ENCODE measurements at places on chromosomes 2 and 18. TPM values are rescaled to one million over a fixed set of nuclear protein-coding genes. Genes with fewer than 3 reads are reported as not detected.

The CNOT11 gene
- total RNA-seq: 17.7 TPM

The TRIM43 gene
- not detected for total RNA-seq

The OTOS gene
- not detected for total RNA-seq

The TFPI gene
- total RNA-seq: 41.9 TPM

The ADD2 gene
- 64.5 TPM for total RNA-seq

The RFX8 gene
- total RNA-seq: 1.5 TPM

The XIRP2 gene
- total RNA-seq: 7.5 TPM

The COLEC11 gene
- 2.7 TPM for total RNA-seq

The SP5 gene
- total RNA-seq: 0.77 TPM

The FBXO15 gene
- 4.5 TPM for total RNA-seq

The CNGA3 gene
- 9.7 TPM for total RNA-seq

The MDH1 gene
- total RNA-seq: 138 TPM

Data from camera-type eye (tissue), 1 donor.